Sigmoid colon (tissue), 7 donors: ENCODE measurements at places on chromosomes 5 and 9. TPM values are rescaled to one million over a fixed set of nuclear protein-coding genes. Genes with fewer than 3 reads are reported as not detected.
A peak's percentile ranks its signal among the peaks of the same experiment; 100 is the strongest.

The ZNF483 gene
- total RNA-seq = 22.2 TPM

GRCh38 chr5:109701252-109701651, 11.5 kb downstream of the MAN2A1 start:
- DNase-seq = no peak

The AGPAT2 gene
- 62.4 TPM for total RNA-seq

The PKD2L2 gene
- total RNA-seq = not detected

- DNase-seq = no peak
These were observed 33.4 kb upstream of the CDC42SE2 start for GRCh38 chr5:131230406-131230805.

The CA9 gene
- total RNA-seq = not detected

DNA sequence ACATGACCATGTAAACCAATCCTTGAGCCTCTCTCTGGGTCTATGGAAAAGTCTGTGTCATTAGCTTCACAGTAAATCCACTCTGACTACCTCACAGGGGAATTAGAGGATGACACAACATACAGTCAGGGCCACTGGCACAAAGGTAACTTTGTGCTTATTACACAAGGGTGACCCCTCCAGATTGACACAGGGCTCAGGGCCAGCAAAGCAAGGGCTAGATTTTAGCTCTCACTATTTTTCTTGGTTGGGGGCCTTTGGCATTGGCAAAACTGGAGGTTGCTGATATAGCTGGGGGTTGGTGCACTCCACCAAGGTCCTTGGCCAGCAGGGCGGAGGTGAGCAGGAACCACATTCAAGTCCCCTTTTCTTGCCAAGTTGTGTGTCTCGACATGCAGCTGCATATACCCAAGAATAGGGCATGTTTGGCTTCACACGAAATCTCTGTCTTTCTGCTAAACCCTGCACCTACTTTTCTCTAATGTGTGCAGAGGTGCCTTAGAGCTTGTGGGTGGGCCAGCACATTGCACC, 15.2 kb upstream of the OSMR start:
- DNase-seq = no peak

- no peak for DNase-seq
These were observed 197.8 kb downstream of the PCSK1 start for GRCh38 chr5:96235008-96235910.

DNA sequence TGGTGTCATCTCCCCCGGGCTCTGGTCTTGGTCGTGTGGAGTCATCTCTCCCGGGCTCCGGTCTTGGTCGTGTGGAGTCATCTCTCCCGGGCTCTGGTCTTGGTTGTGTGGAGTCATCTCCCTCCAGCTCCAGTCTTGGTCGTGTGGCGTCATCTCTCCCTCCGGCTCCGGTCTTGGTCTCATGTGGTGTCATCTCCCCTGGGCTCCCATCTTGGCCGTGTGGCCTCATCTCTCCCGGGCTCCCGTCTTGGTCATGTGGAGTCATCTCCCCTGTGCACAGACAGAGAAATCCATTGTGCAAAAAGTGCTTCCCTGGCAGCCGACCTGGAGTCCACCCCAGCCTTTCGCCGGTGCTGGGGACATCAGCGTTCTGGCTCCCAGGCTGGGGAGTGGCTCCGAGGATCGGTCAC, 91.1 kb upstream of the CACNA1B start:
- peak; percentile 53 for DNase-seq

The MCIDAS gene
- not detected for total RNA-seq

DNA sequence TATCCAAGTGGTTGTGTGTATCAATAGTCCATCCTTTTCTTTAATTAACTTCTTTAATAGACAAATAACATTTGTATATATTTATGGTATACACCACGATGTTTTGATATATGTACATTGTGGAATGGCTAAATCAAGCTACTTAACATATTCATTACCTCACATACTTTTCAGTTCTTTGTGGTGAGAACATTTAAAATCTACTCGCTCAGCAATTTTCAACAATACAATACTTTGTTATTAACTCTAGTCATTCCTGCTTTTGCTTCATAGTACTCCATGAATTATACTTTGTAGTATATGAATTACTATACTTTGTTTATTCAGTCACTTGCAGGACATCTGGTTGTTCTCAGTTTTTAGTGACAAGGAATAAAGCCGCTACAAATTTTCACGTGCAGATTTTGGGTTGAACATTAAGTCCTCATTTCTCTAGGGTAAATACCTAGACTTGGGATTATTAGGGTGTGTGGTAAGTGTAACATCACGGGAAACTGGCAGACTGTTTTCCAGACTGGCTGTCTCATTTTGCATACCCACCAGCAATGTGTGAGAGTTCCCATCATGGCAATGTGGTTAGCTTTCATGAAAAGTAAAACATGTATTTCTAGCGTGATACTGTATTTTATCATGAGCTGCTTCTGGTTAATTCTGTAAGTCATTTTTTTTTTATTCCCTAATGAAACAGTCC, 354.4 kb upstream of the WWC1 start:
- DNase-seq = no peak

DNA sequence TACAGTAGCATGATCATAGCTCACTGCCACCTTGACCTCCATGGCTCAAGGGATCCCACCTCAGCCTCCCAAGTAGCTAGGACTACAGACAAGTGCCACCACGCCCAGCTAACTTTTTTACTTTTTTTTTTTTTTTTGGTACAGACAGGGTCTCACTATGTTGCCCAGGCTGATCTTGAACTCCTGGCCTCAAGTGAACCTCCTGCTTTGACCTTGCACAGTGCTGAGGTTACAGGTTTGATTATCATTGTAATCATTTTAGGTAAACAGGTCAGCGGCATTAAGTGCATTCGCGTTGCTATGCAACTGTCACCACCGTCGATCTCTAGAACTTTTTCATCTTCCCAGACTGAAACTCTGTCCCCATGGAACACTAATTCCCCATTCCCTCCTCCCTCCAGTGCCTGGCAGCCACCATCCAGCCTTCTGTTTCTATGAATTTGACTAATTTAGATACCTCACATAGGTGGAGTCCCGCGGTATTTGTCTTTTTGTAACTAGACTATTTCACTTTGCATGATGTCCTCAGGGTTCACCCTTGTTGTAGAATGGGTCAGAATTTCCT, 5.8 kb upstream of the CARD19 start:
- DNase-seq = peak; percentile 27

The BICD2 gene
- total RNA-seq = 33.2 TPM

The PCDHB14 gene
- 6.3 TPM for total RNA-seq

The DBH gene
- total RNA-seq = not detected

The C5orf58 gene
- not detected for total RNA-seq

- no peak for DNase-seq
These were observed 290.3 kb downstream of the EBF1 start for GRCh38 chr5:158809310-158809850.

GRCh38 chr5:137231540-137231939, 267.6 kb downstream of the SPOCK1 start:
- no peak for DNase-seq

The IQGAP2 gene
- total RNA-seq = 24.6 TPM

- DNase-seq = no peak
These were observed 33.1 kb downstream of the BTF3 start for GRCh38 chr5:73531356-73531755.

DNA sequence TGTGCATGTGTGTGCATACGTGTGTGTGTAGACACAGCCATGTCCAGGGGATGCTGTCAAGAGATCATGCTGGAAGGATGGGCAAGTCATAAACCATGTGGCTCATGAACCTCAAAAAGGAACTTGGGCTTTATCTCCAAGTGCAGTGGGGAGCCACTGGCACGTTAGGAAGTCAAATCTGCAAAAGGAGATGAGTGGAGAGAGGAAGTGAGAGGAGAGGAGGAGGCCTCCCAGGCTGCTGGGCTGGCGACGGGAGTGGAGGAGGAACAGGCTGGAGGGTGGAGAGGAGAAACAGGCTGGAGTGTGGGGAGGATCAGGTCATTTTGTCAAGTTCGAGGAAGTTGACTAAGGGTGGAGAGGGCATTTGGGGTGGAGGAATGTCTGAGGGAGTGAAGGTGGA, 29.2 kb upstream of the TIFAB start:
- no peak for DNase-seq

The CENPH gene
- total RNA-seq = 2.1 TPM

The CDH9 gene
- 0.81 TPM for total RNA-seq

- DNase-seq = no peak
These were observed 71.8 kb downstream of the HMCN2 start for GRCh38 chr9:130337318-130337717.

- DNase-seq = peak; percentile 93
These were observed 235.8 kb downstream of the ROR2 start for GRCh38 chr9:91714020-91714806.

DNA sequence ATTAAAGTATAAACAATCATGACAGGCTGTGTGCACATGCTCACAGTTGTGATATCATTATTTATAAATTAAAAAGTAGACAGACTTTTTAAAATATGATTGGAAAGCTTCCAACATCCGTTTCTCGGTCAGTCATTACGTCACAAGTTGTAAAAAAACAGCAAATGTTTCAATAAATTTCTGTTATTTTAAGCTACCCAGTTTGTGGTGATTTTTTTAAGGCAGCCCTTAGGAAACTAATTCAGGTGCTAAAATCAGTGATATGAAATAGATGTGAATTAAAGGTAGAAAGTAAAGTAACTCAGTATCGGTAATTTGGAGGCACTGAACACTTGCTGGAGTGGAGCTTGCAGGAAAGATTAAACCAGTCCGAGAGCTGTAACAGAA, 1.2 kb downstream of the CCNH start:
- no peak for DNase-seq

- DNase-seq = no peak
These were observed 56.0 kb upstream of the PTGER4 start for GRCh38 chr5:40623480-40624420.

The CCDC107 gene
- 88.9 TPM for total RNA-seq

GRCh38 chr9:134319306-134320125, 6.7 kb upstream of the RXRA start:
- peak; percentile 63 for DNase-seq

GRCh38 chr5:133811168-133811567, 157.3 kb downstream of the C5orf15 start:
- DNase-seq = no peak

DNA sequence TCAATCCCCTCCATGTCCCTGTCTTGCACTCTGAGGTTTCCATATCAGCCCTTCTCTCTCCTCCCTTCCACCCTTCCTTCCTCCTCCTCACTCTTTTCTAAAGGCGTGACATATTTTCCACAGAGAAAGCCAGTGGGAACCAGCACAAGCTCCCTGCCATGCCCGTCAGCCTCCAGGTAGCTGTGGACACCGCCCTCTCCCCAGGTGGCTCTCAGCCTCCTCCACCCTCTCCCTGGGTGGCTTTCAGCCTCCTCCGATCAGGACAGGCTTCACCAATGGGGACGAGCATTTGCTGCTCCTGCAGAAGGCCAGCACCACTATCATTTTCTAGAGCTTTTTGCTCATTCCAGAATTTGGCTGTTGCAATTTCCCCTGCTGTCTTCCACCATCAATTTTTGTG, 236.6 kb downstream of the GADD45G start:
- no peak for DNase-seq

- peak; percentile 98 for DNase-seq
These were observed at the start of gene OSMR for GRCh38 chr5:38845526-38846378. Gene OSMR (plus strand): TSS chr5:38846012. CDS start chr5:38869045, 23,033 bp downstream.

- no peak for DNase-seq
These were observed 274.7 kb downstream of the FBXL7 start for GRCh38 chr5:15774632-15775031.

The TRPM6 gene
- not detected for total RNA-seq

The RNF183 gene
- total RNA-seq = not detected

- DNase-seq = no peak
These were observed 174.2 kb downstream of the DCP2 start for GRCh38 chr5:113150821-113151220.

The HTR1A gene
- total RNA-seq = not detected

- DNase-seq = no peak
These were observed 204.7 kb downstream of the TTLL11 start for GRCh38 chr9:121888438-121888775.

GRCh38 chr9:125821078-125821477, 73.9 kb downstream of the PBX3 start:
- no peak for DNase-seq

- DNase-seq = no peak
These were observed 28.8 kb downstream of the CPLX2 start for GRCh38 chr5:175900157-175900556.

DNA sequence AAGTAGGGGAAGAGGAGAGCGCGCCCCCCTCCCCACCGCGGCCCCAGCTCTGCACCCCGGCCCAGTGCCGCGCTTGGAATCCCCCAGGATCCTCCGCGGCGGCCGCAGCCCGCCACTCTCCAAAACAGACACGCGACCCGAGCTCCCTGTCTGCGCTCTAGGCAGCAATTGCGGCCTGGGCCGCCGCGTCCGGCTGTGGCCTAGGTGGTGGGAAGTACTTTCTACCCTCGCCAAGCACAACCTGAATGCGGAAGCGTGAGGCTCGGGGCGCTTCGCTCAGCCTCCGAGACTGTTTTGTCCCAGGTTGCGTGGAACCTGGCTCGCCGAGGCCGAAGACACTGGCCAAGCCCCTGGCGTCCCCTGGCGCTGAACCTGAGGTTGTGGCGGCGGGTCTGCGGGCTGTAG, 3.3 kb upstream of the FOXB2 start:
- no peak for DNase-seq

- DNase-seq = peak; percentile 66
These were observed 63.9 kb downstream of the SERINC5 start for GRCh38 chr5:80191991-80192398.

The TRIM36 gene
- 1.1 TPM for total RNA-seq

The ALDH7A1 gene
- total RNA-seq = 18.9 TPM

GRCh38 chr5:160363211-160363610, 7.2 kb downstream of the C1QTNF2 start:
- no peak for DNase-seq

- DNase-seq = no peak
These were observed 26.5 kb downstream of the CEP72 start for GRCh38 chr5:638501-639252.
